Ovary (tissue), 10 donors: ENCODE measurements at places on chromosomes 6 and 20. TPM values are rescaled to one million over a fixed set of nuclear protein-coding genes. Genes with fewer than 3 reads are reported as not detected.
A peak's percentile ranks its signal among the peaks of the same experiment; 100 is the strongest.

DNA sequence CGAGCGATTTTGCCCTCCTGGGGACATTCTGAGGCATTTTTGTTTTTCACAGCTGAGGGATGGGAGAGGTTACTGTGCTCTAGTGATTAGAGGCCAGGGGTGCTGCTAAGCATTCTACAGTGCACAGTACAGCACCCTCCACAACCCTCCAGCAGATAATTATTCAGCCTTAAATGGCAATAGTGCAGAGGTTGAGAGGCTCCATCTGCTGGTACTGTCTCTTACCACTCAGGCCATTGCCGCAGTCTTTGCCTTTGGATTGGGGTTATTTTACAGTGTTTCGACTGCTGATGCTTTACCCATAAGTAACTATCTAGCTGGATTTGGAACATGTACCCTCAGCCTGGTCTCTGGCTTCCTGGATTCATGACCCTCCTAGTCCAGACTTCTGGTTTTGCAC, 705.3 kb downstream of the KIF16B start:
- no peaks in the 10 kb centered on the region for H3K4me1 ChIP-seq
- H3K27ac ChIP-seq, result no peak overlapping the region

GRCh38 chr6:52361414-52361944, 472 bp upstream of the PAQR8 start:
- peak overlapping the region; percentile 92 for H3K27ac ChIP-seq
- peak overlapping the region; percentile 80 for H3K4me3 ChIP-seq
- peak; percentile 45 for DNase-seq
- peaks cover 13% of the 10 kb centered on the region for H3K4me1 ChIP-seq

ALDH8A1 gene
- total RNA-seq, result 0.55 TPM

- H3K4me1 ChIP-seq, result no peaks in the 10 kb centered on the region
- H3K36me3 ChIP-seq, result no peaks in the 10 kb centered on the region
- DNase-seq, result no peak
Observed at GRCh38 chr20:64228751-64229506, 26.6 kb upstream of the PCMTD2 start.

- H3K36me3 ChIP-seq, result no peaks in the 10 kb centered on the region
- no peak overlapping the region for H3K4me3 ChIP-seq
- no peaks in the 10 kb centered on the region for H3K27me3 ChIP-seq
- no peak overlapping the region for H3K27ac ChIP-seq
Observed at GRCh38 chr6:89311853-89312531, 3.1 kb downstream of the GABRR2 start.

TPD52L2 gene
- total RNA-seq, result 61.1 TPM

DNA sequence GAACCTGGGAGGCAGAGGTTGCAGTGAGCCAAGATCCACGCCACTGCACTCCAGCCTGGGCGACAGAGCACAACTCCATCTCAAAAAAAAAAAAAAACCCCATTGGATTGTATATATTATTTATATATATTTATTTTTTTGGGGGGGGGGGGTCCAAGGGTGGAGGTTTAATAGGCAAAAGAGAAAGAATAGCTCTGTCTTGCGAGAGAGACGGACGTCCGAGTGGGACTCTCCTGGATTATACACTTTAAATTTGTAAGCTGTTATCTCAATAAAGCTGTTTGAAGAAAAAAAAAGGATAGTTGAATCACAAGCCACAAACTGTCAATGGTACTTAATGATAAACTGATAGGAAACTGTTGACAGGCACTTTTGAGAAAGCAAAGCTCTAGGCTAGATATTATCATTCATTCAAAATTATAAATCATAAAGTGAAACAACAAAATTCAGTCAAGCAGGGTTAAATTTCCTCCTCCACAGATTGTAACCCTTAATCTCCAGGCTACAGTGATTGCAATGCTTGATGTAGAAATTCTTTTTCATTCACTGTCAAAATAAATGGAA, 20.3 kb downstream of the EIF2S2 start:
- H3K4me3 ChIP-seq, result no peak overlapping the region
- no peaks in the 10 kb centered on the region for H3K4me1 ChIP-seq
- DNase-seq, result no peak
- no peak overlapping the region for H3K27ac ChIP-seq

DNA sequence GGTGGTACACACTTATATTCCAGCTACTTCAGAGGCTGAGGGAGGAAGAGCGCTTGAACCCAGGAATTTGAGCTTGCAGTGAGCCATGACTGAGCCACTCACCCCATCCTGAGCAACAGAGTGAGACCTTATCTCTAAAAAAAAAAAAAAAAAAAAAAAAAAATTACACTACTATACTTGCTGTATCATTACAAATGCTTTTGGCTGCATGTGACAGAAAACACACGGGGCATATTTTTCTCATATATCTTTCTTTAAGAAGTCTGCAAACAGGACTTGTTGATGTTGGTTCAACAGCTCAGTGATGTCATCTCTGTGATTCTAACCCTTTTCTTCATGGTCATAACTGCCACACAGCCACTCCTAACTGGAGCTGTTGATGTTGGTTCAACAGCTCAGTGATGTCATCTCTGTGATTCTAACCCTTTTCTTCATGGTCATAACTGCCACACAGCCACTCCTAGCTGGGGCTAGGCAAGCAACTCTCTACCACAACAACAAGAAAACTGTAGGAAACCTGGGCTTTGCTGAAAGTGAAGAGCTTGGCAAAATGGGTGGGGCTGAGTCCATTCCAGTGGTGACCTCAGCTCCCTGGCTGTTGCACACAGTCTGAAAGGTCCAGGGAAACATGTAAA, 19.8 kb downstream of the MTFR2 start:
- H3K27me3 ChIP-seq, result no peaks in the 10 kb centered on the region
- no peak overlapping the region for H3K27ac ChIP-seq
- no peaks in the 10 kb centered on the region for H3K36me3 ChIP-seq
- no peak for DNase-seq

DNA sequence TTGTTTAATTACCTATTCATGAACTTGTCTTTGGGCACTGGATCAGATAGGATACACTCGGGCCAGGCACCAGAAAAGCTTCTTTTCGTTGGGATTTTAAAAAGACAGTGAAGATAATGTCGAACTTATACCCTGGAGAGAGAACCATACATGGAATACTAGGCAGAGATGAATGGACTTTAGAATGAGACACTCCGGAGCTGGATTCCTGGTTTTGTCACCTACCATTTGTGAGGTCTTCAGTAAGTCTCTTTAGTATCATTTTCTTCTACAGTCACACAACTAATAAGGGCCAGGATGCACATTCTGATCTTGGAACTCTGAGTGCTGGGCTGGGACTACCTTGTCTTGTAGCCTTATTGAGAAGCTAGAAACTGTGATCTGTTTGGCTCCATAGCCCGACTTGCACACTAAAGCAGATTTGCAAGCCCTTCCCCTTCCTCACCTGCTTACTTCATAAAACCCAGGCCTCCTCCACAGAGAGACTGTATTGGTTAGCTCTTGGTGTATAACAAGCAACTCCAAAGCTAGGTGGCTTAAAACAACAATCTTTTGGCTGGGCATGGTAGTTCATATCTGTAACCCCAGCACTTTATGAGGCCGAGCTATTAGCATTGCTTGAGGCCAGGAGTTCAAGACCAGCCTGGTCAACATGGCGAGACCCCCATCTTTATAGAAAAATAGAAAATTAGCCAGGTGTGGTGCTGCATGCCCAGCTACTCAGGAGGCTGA, 7.4 kb upstream of the IFT52 start:
- H3K4me3 ChIP-seq, result no peak overlapping the region
- H3K27me3 ChIP-seq, result no peaks in the 10 kb centered on the region
- no peaks in the 10 kb centered on the region for H3K4me1 ChIP-seq
- no peak overlapping the region for H3K27ac ChIP-seq
- DNase-seq, result no peak
- H3K36me3 ChIP-seq, result no peaks in the 10 kb centered on the region

- peaks cover 14% of the 10 kb centered on the region for H3K4me1 ChIP-seq
- H3K4me3 ChIP-seq, result no peak overlapping the region
- no peaks in the 10 kb centered on the region for H3K36me3 ChIP-seq
- no peaks in the 10 kb centered on the region for H3K27me3 ChIP-seq
- DNase-seq, result no peak
Observed at GRCh38 chr6:125809570-125810170, 18.9 kb downstream of the NCOA7 start.

GRCh38 chr20:42855896-42856295, 333.8 kb downstream of the PTPRT start:
- no peak overlapping the region for H3K4me3 ChIP-seq
- no peaks in the 10 kb centered on the region for H3K27me3 ChIP-seq
- no peaks in the 10 kb centered on the region for H3K4me1 ChIP-seq
- no peaks in the 10 kb centered on the region for H3K36me3 ChIP-seq

CRIP3 gene
- total RNA-seq, result 2.3 TPM

DNA sequence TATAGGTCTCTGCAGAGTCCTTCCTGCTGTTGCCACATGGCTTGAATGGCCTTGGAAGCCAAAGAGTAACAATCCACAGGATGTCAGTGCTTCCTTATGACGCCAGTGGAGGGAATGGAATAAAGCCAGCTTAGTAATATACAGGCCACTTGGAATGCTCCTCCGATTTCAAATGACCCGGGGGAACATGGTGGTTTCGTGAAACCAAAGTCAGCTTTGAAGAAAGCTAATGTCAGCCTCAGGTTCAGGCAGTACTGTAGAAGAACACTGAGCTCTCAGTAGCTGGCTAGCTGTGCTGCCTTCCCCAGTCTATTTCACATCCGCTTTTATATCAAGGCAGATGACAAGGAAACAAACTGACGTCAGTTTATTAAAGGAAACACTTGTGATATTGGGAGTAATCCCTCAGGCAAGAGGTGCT, 189.1 kb downstream of the DTNBP1 start:
- DNase-seq, result no peak
- H3K27ac ChIP-seq, result no peak overlapping the region
- no peak overlapping the region for H3K4me3 ChIP-seq
- no peaks in the 10 kb centered on the region for H3K27me3 ChIP-seq
- H3K36me3 ChIP-seq, result no peaks in the 10 kb centered on the region
- H3K4me1 ChIP-seq, result peaks cover 9% of the 10 kb centered on the region

ZNF292 gene
- total RNA-seq, result 82.7 TPM

DNA sequence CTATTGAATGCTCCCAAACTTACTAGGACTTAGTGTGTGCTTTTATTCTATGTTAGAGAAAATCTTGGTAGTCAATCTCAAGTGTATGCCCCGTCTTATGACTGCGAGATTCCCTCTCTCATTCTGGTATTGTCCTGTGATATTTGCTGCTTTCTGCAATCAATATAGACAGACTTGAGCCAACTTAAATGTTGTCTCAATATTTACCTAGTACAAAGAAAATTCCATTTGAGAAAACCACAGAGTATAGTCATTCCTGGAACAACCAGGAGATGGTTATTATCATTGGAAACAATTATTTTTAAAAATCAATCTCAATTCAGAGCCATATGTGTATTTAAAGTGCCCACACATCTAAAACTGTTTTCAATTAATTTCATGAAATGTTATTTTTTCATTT, 330.0 kb downstream of the NRN1 start:
- H3K4me3 ChIP-seq, result no peak overlapping the region
- no peaks in the 10 kb centered on the region for H3K27me3 ChIP-seq
- no peaks in the 10 kb centered on the region for H3K4me1 ChIP-seq
- no peak for DNase-seq
- H3K27ac ChIP-seq, result no peak overlapping the region

GABRR1 gene
- total RNA-seq, result not detected

DNA sequence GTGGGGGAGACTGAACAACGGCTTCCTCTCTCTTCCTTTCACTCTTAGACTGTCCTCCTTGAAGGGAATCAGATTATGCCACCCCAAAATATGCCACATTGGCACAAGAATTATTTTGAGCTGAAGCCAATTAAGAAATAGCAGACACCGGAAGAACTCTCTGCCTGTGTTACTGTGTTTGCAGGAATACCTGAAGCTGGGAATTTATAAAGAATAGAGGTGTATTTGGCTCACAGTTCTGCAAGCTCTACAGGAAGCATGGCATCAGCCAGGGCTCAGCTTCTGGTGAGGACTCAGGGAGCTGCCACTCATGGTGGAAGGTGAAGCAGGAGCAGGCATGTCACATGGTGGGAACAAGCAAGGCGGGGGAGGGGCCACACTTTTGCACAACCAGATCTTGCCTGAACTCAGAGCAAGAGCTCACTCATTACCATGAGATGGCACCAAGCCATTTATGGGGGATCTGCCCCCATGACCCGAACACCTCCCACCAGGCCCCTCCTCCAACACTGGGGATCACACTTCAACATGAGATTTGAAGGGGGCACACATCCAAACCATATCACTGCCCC, 46.0 kb downstream of the PCNA start:
- H3K4me3 ChIP-seq, result no peak overlapping the region
- no peaks in the 10 kb centered on the region for H3K36me3 ChIP-seq
- no peaks in the 10 kb centered on the region for H3K27me3 ChIP-seq
- H3K4me1 ChIP-seq, result peaks cover 9% of the 10 kb centered on the region
- DNase-seq, result peak; percentile 23

GRCh38 chr6:105357165-105357564, 45.7 kb downstream of the PREP start:
- H3K4me3 ChIP-seq, result no peak overlapping the region
- H3K36me3 ChIP-seq, result no peaks in the 10 kb centered on the region
- no peaks in the 10 kb centered on the region for H3K27me3 ChIP-seq
- H3K4me1 ChIP-seq, result no peaks in the 10 kb centered on the region
- DNase-seq, result no peak

- no peak overlapping the region for H3K27ac ChIP-seq
- H3K4me3 ChIP-seq, result no peak overlapping the region
- no peak for DNase-seq
- H3K36me3 ChIP-seq, result no peaks in the 10 kb centered on the region
- no peaks in the 10 kb centered on the region for H3K27me3 ChIP-seq
- peaks cover 11% of the 10 kb centered on the region for H3K4me1 ChIP-seq
Observed at GRCh38 chr20:56445540-56445939, 22.9 kb upstream of the RTF2 start.

- peaks cover 2% of the 10 kb centered on the region for H3K4me1 ChIP-seq
- H3K4me3 ChIP-seq, result no peak overlapping the region
- no peak for DNase-seq
- H3K27ac ChIP-seq, result no peak overlapping the region
- no peaks in the 10 kb centered on the region for H3K27me3 ChIP-seq
Observed at GRCh38 chr6:28159029-28159607, 17.4 kb downstream of the ZKSCAN8 start.

DNA sequence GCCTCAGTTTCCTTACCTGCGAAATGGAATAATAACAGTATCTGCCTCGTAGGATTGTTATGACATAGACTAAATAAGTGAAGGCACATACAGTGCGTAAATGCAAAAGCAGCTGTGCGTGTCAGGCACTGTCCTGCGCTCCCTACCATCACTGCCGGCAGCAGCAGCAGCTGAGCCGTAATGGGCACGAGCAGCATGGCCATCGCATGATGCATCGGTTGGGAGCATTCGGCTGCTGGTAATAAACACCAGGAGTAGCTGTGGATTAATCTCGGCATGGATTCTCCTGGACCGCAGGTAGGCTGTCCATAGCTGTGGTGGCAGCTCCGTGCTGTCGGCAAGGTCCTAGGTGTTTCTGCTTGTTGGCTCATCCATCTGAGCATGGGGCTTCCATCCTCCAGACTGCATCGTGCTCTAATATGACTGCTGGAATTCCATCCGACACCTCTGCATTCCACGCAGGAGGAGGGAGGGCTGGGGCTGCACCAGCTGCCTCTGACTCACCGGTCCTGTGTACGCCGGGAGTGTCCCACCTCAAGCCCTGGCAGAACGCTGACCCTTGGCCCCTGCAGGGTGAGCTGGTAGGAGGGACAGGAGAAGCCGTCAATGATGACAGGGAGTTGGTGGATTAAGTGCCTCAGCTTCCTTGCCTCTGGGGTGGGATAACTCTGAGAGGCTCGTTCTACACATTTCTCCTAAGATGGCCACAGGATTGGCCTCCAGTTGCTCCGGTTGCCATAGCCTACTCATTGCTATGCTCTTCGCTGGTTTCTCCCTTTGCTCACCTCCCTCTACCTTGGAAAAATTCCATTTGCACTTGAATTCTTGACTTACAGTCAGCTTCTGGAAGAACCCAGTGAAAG, 100.9 kb upstream of the PMEPA1 start:
- H3K27ac ChIP-seq, result no peak overlapping the region
- no peak for DNase-seq
- H3K27me3 ChIP-seq, result no peaks in the 10 kb centered on the region
- no peaks in the 10 kb centered on the region for H3K4me1 ChIP-seq
